Cardiac muscle cell (in vitro differentiated cells and primary cell): ENCODE measurements at places on chromosomes 1 and 21. TPM values are rescaled to one million over a fixed set of nuclear protein-coding genes. Genes with fewer than 3 reads are reported as not detected.

LCE1D gene
- total RNA-seq, result not detected in 2 replicates

CD34 gene
- total RNA-seq, result 0.04 and 0.27 TPM in 2 replicates

- peaks cover 4% of the 10 kb centered on the region for H3K4me1 ChIP-seq
- peak; percentile 90 for DNase-seq
- H3K36me3 ChIP-seq, result no peaks in the 10 kb centered on the region
- H3K27ac ChIP-seq, result no peak overlapping the region
These were observed 3.1 kb downstream of the ACTA1 start for GRCh38 chr1:229430761-229431283.

GRCh38 chr21:45256912-45257672 is 30.6 kb downstream of the POFUT2 start:
- peaks cover 24% of the 10 kb centered on the region for H3K4me1 ChIP-seq
- peak; percentile 77 for DNase-seq
- no peak overlapping the region for H3K4me3 ChIP-seq
- H3K36me3 ChIP-seq, result no peaks in the 10 kb centered on the region

GRCh38 chr21:45607909-45608295 is 35.6 kb upstream of the PCBP3 start:
- no peak overlapping the region for H3K4me3 ChIP-seq
- H3K36me3 ChIP-seq, result no peaks in the 10 kb centered on the region
- H3K27ac ChIP-seq, result no peak overlapping the region
- H3K4me1 ChIP-seq, result no peaks in the 10 kb centered on the region

DNA sequence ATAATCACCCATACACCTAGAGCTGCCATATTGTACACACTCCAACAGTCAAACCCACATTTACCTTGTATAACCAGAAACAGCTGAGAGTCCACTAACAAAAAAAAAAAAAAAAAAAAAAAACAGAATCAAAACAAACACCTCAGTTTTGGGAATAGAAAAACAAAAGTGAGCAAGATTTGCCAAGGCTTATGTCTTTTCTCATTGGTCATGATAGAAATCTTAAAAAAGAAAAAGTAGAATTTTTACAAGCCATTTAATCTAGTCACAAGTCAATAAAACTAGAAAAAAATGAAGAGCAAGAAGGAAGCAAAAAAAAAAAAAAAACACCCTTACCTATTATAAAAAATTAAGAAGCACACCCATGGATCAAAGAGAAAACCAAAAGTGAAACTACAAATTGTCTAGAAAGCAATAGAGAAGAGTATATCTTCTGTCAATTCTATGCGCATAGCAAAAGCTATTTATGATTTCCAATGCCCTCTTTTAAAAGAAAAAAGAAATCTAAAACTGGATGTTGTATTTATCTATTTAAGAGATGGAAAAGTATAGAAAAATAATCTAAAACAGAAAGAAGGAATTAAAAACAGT is 113.2 kb upstream of the GALNT2 start:
- no peaks in the 10 kb centered on the region for H3K36me3 ChIP-seq
- H3K27ac ChIP-seq, result no peak overlapping the region
- no peaks in the 10 kb centered on the region for H3K27me3 ChIP-seq
- DNase-seq, result no peak

- no peak overlapping the region for H3K4me3 ChIP-seq
- peaks cover 18% of the 10 kb centered on the region for H3K4me1 ChIP-seq
- DNase-seq, result peak; percentile 70
- no peak overlapping the region for H3K27ac ChIP-seq
- H3K27me3 ChIP-seq, result no peaks in the 10 kb centered on the region
- no peaks in the 10 kb centered on the region for H3K36me3 ChIP-seq
These were observed 21.1 kb downstream of the TBX19 start for GRCh38 chr1:168301664-168302320.
